ENCODE measurements at places on chromosomes 5 and 9.

GRCh38 chr9:136668983-136669790 is 6.5 kb downstream of the EGFL7 start:
- DNase-seq: no peak

- no peak for DNase-seq
Measured at GRCh38 chr5:151212406-151212798, 11.5 kb downstream of the CCDC69 start.

- no peak for DNase-seq
Measured at GRCh38 chr5:6235726-6236125, 142.6 kb downstream of the MED10 start.

GRCh38 chr5:108398964-108399363 is 17.1 kb upstream of the FBXL17 start:
- no peak for DNase-seq

All from stimulated activated CD4-positive, alpha-beta T cell treated with anti-CD3 and anti-CD28 coated beads, Interleukin-1b, Interleukin-23, amount 100 ng/mL, for 48 hours (primary cell).